ENCODE measurements at places on chromosomes 1 and 21.

DNA sequence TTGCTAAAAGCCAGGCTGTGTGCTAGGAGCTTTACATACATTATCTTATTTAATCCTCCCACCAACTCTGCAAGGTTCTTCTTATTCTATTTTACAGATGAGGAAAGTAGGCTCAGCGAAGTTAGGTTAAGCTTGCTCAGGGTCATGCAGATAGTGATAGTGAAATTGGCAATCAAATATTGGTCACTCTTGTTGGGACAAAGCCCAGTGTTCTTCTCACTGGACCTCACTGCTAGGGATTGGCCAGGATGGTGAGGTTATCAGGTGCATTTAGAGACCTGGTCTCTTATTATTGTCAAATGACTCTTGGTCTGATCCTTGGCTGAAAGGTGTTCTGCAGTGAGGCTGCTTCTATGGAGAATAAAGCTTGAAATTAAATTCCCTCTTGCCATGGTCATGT, 145.1 kb downstream of the CNIH3 start:
- no peak for DNase-seq

DNA sequence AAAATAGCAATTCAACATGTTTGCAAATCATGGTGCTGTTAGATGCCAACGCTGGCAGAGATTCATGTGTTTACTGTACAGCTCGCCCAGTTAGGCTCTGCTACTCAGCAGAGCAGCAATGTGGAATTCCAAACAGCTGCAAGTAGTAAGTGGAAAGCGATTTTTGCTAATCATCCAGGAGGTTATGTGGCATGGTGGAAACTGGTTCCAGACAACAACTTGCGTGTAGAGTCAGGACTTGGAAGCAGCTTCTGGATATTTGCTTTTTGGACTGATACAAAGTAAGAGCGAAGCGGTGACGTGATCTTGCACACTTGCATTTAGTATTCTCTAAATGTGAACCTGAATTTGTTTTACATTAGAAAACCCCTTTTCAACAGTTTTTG, 27.1 kb upstream of the HHAT start:
- DNase-seq: no peak

DNA sequence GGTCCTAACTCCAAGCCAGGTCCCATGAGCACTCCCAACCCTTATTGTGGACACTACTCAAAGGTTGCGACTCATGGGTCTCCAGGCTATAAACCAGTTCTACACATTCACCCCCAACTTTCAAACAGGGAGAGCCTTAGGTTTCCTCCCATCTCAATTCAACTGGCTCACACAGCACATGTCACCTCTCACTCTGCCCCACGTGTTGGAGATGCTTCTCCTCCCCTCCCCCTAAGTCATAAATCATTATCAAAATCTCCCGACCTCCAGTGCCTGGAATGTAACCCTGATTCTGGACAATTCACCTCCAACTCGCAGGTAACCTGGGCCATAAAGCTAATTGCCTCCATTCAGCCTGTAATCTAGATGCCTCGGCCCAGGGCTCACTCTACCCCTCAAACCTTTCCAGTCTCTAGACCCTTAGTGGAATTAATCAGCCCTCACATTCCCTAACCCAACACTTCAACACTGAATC, 595 bp downstream of the AK2 start:
- DNase-seq: no peak

GRCh38 chr1:58391056-58391455, 155.5 kb downstream of the OMA1 start:
- DNase-seq: no peak

GRCh38 chr1:9425859-9426258, 113.4 kb upstream of the SLC25A33 start:
- no peak for DNase-seq

GRCh38 chr1:119254067-119254720, 113.7 kb upstream of the WARS2 start:
- DNase-seq: no peak

DNA sequence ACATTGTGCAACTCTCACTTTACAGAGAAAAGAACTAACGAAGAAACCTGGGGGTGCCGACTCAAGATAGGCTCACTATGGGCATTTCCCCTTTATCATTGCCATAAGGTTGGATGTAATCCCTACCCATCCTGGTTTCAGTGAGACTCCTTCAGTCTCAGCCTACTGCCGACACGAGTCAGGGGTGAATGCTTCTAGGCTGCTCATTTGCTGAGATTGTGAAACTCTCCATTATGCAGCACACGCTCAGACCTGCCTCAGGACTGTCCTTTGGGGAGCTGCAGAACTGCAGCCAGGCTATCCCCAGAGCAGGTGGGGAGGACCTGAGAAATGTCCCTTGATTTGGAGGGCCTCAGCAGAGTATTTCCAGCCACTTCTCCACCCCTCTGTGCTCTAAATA, 22.2 kb downstream of the TSHB start:
- no peak for DNase-seq

GRCh38 chr1:21267191-21268077, 22.8 kb downstream of the ECE1 start:
- DNase-seq: no peak

DNA sequence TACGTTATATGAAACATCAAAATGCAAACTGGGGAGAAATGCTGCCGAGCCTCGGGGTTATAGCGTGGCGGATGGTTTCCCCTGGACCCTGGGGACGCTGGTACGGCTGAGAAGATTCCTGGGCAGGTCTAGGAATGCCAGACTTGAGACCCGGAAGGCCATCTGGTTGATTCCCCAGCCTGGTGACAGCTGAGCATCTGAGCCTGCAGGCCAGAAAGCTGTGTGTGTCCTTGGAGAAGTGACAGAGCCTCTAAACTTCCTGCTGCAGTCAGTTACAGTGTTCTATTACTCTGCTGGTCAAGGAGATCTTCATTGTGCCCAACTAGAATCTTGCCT, 2.3 kb downstream of the VASH2 start:
- no peak for DNase-seq

DNA sequence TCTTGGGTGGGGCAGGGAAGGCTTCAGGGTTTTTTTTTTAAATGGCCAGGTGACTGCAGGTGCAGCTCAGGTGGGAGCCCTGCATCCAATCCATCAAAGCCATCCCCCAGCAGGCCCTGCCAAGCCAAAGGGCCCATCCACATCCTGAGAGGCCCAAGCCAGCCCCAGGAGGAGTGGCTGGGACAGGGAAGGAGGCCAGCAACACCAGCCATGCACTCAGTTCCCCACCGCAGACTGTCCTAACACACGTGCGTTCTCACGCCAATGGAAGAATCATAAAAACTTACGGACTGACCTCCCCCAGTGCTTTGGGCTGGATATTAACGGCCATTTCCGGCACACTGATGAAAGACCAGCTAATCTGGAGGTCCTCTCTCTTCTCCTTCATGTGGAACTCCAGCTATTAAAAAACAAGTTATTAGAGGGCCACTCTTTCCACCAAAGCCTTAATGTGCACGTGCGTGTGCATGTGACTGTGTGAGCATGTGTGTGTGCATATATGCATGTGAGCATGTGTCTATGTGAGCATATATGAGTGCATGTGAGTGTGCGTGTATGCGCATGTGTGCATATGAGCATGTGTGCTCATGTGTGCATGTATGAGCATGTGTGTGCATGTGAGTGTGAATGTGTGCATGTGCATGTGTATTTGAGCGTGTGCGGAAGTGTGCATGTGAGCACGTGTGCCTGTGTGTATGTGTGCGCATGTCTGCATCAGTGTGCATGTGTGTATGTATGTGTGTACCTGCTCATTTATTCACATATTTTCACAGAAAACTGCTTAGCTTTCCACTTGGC, 35.1 kb downstream of the C2CD2 start:
- DNase-seq: no peak

DNA sequence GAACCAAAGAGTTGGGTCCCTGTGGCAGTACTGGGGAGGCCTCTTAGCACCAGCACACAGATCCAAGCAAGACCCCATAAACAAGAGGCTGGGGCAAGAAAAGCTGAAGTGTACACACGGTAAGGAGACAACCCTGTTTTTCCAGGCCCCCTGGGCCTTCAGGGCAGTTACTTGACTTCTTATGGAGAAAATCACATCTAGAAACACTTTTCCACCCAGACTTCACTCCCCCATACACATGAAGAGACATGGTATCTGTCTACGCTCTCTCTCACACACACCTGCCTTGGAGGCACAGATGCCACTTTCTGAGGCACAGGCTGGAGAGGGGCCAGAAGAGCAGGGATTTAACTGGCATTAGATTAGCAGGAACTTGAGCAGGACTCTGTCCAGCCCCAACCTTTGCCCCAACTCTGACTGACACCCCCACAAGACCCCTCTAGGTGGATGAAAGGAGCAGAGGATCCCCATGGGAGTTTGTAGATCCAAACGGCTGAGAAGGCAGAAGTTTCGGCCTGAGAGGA, 2.2 kb downstream of the CERS2 start:
- no peak for DNase-seq

- DNase-seq: no peak
Measured at GRCh38 chr1:192575499-192576189, at the start of gene RGS1. Gene RGS1 (plus strand): TSS chr1:192575773. CDS start chr1:192575793, 20 bp downstream.

GRCh38 chr1:21909286-21909759, 27.8 kb downstream of the HSPG2 start:
- DNase-seq: no peak

DNA sequence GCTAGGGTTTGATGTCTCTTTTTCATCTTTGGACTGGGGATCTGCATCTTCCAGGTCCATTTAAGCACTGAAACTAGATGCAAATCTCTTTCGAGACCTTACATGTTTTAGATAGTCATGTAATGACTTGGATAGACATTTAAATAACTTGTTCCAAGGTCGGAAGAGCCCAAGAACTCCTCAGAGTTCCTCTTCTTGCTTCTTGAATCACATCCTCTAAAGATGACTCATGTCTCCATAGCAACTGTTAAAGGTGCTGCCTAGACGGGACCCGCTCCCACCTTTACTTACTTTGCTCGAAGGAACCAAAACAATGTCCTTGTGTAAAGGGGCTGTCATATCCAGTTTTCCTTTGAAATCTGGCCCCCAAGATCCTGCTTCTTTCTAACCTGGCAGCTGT, 130.0 kb downstream of the EDEM3 start:
- no peak for DNase-seq

DNA sequence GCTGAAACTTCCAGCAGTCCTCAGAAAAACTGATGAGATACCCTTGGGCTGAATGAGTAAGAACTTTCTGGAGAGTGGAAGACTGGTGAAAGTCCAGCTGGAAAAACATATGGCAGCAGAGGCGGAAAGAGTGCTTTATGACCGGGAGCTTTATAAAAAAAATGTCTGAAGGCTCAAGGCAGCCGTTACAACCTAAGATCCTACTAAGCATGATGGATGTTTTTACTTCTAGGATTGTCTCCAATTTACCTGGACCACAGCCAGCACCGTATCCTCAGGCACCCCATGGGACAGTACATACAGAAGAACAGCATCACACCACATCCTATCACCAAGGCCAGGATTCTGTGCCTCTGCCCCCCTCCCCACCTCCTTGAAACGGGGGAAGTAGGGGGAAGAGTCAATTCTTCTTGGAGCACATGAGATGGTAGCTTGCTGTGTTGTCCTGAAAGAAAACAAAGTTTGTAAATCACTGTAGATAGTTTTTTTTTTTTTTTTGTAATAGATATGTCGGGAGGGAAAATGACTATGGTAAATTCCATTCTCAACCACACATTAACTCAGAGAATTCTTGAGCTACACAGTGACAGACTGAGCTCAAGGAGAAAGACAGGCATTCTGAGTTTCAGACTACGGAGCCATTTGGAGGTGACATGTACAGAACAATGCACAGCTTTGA, 11.8 kb upstream of the IRF2BP2 start:
- DNase-seq: peak; percentile 98

DNA sequence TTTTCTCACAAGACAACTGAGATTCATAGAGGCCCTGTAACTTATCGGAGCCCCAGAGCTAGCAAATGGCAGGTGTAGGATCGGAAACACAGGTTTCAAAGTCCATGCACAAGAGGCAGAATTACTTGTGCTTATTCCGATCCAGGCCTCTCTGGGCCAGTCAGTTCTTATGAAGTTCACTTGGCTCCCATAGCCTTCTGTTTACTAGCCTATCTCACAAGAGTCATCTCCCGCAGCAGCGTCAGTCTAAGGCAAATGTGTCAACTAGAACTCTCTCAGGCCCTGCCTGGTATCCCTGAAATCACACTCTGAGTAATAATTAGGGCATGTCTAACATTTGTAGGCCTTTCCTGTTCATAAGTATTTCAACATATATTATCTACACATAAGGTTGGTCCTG, 43.3 kb downstream of the PHC2 start:
- peak; percentile 66 for DNase-seq

- DNase-seq: peak; percentile 61
Measured at GRCh38 chr1:10459184-10459583, 9.4 kb downstream of the CORT start.

DNA sequence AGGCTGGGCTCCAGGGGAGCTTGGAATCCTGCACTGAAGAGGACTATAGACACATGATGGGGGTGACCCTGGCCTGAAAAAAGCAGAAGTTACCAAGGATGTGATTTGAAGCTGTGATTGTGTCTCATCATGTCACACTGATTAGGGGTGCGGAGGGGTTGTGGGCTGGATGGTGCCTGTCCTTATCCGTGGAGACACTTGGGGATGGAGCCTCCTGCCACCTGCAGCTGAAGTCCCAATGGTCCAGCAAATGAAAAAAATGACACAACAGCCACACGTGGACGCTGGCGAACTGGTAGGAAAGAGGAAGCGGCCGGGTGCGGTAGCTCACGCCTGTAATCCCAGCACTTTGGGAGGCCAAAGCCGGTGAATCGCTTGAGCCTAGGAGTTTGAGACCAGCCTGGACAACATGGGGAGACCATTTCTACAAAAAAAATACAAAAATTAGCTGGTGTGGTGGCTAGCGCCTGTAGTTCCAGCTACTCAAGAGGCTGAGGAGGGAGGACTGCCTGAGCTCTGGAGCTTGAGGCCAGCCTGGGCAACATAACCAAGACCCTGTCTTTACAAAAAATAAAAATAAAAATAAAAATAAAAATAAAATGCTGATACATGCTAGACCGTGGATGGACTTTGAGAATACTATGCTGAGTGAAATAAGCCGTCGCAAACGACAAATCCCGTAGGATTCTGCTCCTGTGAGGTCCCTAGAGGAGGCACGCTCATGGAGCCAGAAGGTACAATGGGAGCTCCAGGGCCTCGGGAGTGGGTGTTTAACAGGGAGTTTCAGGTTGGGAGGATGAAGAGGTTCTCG, 838 bp upstream of the IBA57 start:
- no peak for DNase-seq

GRCh38 chr1:198651650-198652400, 13.0 kb downstream of the PTPRC start:
- no peak for DNase-seq

DNA sequence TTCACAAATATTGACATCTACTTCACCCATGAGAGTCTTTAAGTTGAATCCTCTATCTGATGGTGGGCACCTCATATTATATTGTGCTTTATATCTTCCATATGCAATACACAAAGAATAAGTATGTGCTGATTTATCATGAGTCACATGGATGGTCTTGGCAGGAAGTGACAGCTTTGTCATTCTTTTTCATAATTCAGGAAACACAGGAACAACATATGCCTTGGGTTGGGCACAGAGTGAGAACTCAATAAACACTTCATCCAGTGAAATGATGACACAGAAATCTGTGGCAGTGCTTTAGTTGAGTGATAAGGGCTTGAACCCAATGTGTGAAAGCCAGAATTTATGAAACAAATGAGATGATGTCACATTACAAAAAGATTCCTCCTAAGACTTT, 41.2 kb downstream of the GADD45A start:
- DNase-seq: no peak

- DNase-seq: no peak
Measured at GRCh38 chr1:15680131-15680530, 4.0 kb upstream of the PLEKHM2 start.
